ENCODE measurements at places on chromosomes 1 and 21. TPM values are rescaled to one million over a fixed set of nuclear protein-coding genes. Genes with fewer than 3 reads are reported as not detected.

The WNT2B gene
- 0.27 TPM for total RNA-seq

The CLCNKA gene
- not detected for total RNA-seq

The CNR2 gene
- total RNA-seq, result 0.05 TPM

The DYNLT4 gene
- 0.49 TPM for total RNA-seq

The APOBEC4 gene
- total RNA-seq, result not detected

The PODN gene
- not detected for total RNA-seq

The RNF11 gene
- total RNA-seq, result 29.6 TPM

The PRAMEF13 gene
- total RNA-seq, result not detected

The THEM4 gene
- total RNA-seq, result 34.6 TPM

The GPR52 gene
- 4.7 TPM for total RNA-seq

The PGLYRP3 gene
- not detected for total RNA-seq

The EVA1B gene
- 11.6 TPM for total RNA-seq

The AVPR1B gene
- total RNA-seq, result not detected

The TARS2 gene
- total RNA-seq, result 38.0 TPM

The TRIM58 gene
- 0.61 TPM for total RNA-seq

The DYNLT5 gene
- not detected for total RNA-seq

The CLCA2 gene
- not detected for total RNA-seq

The ASCL5 gene
- not detected for total RNA-seq
